ENCODE measurements at places on chromosomes 1 and 21.

DNA sequence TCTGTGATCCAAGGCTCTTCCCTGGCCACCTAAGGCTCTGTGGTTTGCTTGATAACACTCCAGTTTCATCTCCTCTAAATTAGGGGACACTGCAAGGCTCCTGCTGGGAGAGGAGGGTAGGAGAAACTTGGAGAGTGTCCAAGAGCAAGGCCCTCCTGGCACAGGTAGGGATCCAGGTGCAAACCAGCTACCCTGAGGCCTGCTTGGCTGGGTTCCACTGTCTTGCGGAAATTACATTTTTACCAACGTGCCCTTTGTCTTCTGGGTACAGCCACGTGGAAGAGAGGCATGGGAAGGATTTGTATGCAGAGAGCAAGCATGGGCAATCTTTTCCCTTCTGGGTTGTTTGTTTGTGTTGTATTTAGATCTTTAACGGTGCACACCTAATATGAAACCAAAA lies 132.5 kb downstream of the PRDM2 start:
- H3K27me3 ChIP-seq: no peaks in the 10 kb centered on the region
- no peak overlapping the region for H3K27ac ChIP-seq
- H3K4me1 ChIP-seq: peaks cover 4% of the 10 kb centered on the region

DNA sequence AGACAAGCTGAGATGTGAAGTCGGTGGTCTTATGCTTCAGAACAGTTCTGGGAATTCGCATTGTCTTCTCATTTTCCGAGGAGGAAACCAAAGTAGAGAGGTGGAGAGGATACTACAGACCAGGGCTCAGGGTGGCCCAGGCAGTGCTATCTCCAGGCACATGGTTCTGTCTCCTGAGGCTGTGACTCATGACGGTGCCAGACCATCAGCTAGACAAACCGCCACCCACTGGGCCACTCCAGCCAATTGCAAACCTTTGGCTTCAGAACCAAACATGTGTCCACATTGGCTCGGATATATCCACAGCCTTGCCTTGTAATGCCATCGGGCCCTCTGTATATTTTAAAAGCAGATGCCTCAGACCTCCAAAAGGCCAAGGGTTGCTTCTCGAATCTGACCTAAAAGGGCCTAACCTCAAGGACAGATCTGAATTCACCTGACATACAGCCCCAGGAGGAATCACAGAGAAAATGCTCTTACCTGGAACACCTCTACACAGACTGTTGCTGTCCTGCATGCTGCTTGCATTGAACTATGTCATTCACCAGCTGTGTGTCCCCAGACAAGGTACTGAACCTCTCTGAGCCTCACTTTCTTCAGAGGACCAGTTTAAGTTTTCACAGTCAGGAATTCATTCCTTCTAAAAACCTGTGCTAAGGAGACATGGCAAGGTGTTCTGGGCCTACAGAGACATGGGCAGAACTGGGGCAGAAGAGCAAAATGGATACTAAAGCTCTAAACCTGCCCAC lies 224.9 kb upstream of the JUN start:
- peaks cover 5% of the 10 kb centered on the region for H3K4me1 ChIP-seq
- no peak for DNase-seq
- no peaks in the 10 kb centered on the region for H3K27me3 ChIP-seq
- H3K36me3 ChIP-seq: no peaks in the 10 kb centered on the region
- no peak overlapping the region for H3K4me3 ChIP-seq

DNA sequence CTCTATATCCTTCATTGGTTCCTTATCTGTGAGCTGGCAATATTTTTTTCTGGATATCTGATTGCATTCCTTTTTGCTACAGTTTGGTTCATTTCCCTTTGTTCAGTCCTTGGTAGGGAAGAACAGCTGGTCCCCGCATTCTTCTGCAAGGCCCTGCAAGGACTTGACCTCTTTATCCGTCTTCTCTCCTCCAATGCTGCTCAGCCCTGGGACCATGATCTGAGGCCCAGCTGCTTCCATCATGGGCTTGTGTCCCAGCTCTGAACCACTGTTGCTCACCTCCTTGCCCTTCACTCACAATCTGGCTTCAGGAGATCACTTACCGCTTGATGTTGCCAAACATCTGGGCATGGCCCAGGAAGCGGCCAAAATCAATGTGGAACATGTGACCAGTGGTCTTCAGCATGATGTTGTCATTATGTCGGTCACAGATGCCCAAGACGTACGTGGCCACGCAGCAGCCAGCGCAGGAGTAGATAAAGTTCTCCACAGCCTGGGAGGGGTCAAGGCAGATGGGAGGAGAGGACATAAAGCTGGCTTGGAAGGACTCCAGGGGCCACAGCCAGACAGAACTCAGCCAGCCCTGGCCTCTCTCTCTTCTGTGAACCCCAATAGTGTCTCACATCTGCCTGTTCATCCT lies 22.6 kb upstream of the PPP1R15B start:
- H3K4me1 ChIP-seq: no peaks in the 10 kb centered on the region
- H3K4me3 ChIP-seq: no peak overlapping the region
- DNase-seq: no peak
- H3K27me3 ChIP-seq: no peaks in the 10 kb centered on the region
- H3K36me3 ChIP-seq: no peaks in the 10 kb centered on the region

DNA sequence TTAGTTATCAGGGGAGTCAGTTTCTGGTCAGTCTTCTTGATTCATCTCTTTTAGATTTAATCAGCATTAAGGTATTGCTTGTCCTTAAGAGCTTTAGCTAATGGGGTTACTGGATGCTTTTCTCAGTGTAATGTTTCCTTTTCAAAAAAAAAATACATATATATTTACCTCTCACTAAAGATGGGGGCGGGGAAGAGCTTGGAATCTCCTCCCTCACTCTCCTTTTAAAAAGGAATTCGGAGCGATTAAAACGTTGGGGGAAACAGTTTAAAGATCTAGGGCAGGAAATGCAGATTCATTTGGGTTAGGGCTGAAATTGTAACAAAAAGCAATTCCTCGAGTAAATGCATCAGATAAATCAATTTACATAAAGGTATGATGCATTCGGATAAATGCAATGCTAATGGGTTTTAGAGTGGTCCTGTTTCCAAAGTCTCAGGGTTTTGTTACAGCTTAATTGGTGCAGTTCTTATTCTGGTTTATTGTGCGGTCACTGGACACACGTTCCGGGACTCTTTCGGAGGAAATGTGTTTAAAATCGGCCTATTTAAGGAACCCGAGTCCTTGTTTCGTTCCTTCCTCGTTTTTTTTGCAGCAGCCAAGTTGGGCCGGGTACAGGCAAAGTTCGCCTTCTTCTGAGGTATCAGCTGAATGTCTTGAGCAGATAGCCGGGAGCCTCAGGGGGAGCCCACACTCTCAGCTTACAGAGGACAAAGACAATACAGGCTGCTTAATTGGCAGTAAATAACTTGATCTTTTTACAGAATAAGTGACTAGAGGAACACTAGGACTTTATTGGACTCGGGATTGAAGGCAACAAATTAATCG lies 1.6 kb downstream of the LMO4 start:
- no peaks in the 10 kb centered on the region for H3K36me3 ChIP-seq
- peak overlapping the region; percentile 90 for H3K4me3 ChIP-seq
- no peaks in the 10 kb centered on the region for H3K27me3 ChIP-seq
- no peak for DNase-seq
- peaks cover 15% of the 10 kb centered on the region for H3K4me1 ChIP-seq

GRCh38 chr1:172698224-172698623 lies 39.3 kb downstream of the FASLG start:
- H3K27me3 ChIP-seq: no peaks in the 10 kb centered on the region
- H3K4me1 ChIP-seq: no peaks in the 10 kb centered on the region
- no peak overlapping the region for H3K4me3 ChIP-seq
- H3K36me3 ChIP-seq: no peaks in the 10 kb centered on the region
- DNase-seq: no peak

GRCh38 chr1:213119794-213120193 lies 68.8 kb downstream of the RPS6KC1 start:
- H3K4me1 ChIP-seq: no peaks in the 10 kb centered on the region
- DNase-seq: no peak
- H3K36me3 ChIP-seq: no peaks in the 10 kb centered on the region
- H3K27ac ChIP-seq: no peak overlapping the region

DNA sequence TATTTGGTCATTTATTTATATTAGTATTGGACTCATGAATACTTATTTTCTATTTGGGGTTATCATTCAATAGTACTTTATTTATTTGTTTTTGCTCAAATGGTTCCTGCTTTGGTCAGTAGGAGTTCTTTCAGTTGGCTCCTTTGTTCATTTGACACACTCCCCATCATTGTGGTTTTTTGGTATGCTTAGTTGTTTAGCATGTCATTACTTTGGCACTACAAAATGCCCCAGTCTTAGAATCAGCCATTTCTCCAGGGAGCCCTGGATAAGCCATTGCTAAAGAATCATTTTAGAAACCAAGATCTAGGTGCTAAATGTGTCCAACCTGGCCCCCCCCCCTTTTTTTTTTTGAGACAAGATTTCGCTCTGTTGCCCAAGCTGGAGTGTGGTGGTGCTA lies 61.7 kb upstream of the MRPS6 start:
- no peak for DNase-seq
- H3K4me3 ChIP-seq: no peak overlapping the region
- H3K4me1 ChIP-seq: no peaks in the 10 kb centered on the region
- no peak overlapping the region for H3K27ac ChIP-seq
- no peaks in the 10 kb centered on the region for H3K27me3 ChIP-seq

- H3K36me3 ChIP-seq: peaks cover 21% of the 10 kb centered on the region
- no peaks in the 10 kb centered on the region for H3K27me3 ChIP-seq
- peak; percentile 53 for DNase-seq
- peaks cover 19% of the 10 kb centered on the region for H3K4me1 ChIP-seq
- H3K27ac ChIP-seq: peak overlapping the region; percentile 54
These were observed 6.9 kb upstream of the A3GALT2 start for GRCh38 chr1:33327587-33328325.

DNA sequence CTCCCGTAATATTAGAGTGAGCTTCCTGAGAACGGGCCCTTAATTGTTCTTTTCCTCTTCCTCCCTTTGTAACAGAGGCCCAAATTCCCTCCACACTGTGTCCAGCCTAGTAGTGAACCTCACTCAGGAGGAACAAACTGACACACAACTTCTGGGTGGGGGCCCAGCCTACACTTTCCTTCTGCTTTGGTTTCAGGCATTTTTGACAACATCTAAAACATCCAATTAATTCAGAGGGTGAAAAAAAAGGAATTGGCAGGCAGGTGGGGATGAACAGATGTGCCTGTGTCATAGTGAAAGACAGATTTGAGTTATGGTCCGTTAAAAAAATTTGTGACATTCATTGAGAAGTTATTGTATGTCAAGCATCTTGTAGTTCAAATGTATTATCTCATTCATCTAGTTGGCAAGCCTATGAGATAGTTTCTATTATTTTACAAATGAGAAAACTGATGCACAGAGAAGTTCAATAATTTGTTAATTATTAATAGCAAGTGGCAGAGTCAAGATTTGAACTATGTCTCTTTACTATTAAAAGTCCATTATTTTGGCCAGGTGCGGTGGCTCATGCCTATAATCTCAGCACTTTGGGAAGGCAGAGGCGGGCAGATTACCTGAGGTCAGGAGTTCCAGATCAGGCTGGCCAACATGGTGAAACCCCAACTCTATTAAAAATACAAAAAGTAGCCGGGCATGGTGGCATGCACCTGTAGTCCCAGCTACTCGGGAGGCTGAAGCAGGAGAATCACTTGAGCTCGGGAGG lies 41.6 kb upstream of the LRIG2 start:
- H3K27ac ChIP-seq: no peak overlapping the region
- DNase-seq: no peak
- H3K4me3 ChIP-seq: no peak overlapping the region
- H3K36me3 ChIP-seq: no peaks in the 10 kb centered on the region
- H3K27me3 ChIP-seq: no peaks in the 10 kb centered on the region

- H3K36me3 ChIP-seq: no peaks in the 10 kb centered on the region
- peaks cover 4% of the 10 kb centered on the region for H3K4me1 ChIP-seq
- DNase-seq: no peak
These were observed 3.3 kb upstream of the PCBP3 start for GRCh38 chr21:45640001-45640887.

DNA sequence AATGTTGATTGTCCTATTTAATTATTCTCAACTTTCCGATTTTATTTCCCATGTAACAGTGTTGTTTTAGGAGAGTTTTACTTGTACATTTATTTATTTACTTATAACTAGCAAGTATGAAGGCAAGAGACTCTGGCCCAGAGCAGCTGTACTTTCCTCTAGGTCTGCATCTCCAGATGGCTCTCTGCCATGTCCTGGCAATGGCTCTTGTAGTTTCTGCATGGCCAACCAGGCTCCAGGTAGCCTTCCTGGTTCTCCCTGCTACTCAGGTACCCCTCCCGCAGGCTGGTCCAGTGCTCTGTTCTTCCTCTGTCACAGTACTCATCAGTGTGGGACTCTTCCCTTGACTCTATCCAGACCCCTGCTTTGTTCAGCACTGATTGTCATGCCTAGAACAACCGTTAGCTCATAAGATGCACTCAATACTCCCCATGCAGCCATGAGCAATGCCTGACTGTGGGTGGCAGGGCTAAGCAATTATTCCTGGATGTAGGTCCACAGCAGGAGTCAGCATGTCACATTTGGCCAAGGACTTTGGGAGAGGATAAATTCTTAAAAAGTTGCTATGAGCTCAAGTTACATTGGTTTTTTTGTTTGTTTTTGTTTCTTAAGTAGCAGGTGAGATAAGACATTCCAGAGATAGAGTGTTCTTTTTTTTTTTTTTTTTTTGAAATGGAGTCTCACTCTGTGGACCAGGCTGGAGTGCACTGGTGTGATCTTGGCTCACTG lies 10.9 kb upstream of the IL20 start:
- no peaks in the 10 kb centered on the region for H3K36me3 ChIP-seq
- H3K27me3 ChIP-seq: no peaks in the 10 kb centered on the region
- H3K27ac ChIP-seq: no peak overlapping the region

DNA sequence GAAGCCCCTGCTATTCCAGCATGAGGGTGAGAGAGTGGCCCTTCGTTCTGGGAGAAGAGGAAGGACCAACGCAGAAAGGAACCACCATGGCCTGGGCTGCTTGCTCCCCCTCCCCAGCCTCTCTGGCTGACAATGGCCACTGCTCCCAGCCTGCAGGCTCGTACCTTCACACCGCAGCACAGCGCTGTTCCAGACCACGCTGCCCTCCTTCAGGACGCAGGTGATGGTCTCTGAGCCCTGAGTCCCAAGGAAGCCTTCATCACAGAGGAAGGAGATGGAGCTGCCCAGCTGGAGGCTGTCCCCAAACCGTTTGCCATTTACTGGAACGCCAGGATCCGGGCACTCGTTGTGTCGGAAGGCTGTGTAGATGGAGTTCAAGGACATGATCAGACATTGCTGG lies 124.9 kb upstream of the HMGB4 start:
- no peak overlapping the region for H3K27ac ChIP-seq
- no peaks in the 10 kb centered on the region for H3K4me1 ChIP-seq
- no peaks in the 10 kb centered on the region for H3K27me3 ChIP-seq
- no peak for DNase-seq
- no peak overlapping the region for H3K4me3 ChIP-seq
- H3K36me3 ChIP-seq: no peaks in the 10 kb centered on the region
